ENCODE measurements at places on chromosomes 5 and 9.

DNA sequence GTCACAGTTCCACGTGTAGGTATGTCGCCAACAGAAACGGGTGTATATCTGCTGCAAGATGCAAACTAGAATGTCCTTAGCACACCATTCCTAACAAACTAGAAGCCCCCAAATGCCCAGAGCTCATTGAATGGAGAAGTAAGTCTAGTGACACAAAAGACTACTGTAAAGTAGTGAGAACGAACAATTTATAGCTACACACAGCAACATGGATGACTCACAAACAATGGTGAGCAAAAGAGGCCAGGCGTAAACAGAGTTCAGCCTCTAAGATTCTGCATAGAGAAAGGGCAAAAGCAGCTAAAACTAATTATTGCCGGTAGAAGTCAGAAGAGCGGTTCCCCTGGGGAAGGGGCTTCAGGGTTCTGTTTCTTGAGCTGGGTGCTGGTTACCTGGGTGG, 74.7 kb downstream of the AMBP start:
- DNase-seq: no peak

GRCh38 chr9:920927-921326, 55.5 kb upstream of the DMRT3 start:
- no peak for DNase-seq

GRCh38 chr5:177603631-177604030, 3.7 kb downstream of the B4GALT7 start:
- DNase-seq: no peak

DNA sequence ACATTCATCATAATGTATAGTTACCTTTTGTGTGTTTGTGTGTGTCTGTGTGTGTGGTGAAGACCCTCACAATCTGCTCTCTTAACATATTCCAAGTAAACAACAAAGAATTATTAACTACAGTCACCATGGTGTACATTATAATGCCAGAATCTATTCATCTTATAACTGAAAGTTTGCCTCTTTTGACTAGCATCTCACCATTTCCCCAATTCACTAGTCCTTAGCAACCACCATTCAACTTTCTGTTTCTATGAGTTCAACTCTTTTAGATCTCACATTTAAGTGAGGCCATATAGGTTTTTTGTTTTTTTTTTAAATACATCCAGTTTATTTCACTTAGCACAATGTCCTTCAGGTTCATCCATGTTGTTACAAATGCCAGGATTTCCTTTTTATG, 83.6 kb downstream of the SMC2 start:
- DNase-seq: no peak

DNA sequence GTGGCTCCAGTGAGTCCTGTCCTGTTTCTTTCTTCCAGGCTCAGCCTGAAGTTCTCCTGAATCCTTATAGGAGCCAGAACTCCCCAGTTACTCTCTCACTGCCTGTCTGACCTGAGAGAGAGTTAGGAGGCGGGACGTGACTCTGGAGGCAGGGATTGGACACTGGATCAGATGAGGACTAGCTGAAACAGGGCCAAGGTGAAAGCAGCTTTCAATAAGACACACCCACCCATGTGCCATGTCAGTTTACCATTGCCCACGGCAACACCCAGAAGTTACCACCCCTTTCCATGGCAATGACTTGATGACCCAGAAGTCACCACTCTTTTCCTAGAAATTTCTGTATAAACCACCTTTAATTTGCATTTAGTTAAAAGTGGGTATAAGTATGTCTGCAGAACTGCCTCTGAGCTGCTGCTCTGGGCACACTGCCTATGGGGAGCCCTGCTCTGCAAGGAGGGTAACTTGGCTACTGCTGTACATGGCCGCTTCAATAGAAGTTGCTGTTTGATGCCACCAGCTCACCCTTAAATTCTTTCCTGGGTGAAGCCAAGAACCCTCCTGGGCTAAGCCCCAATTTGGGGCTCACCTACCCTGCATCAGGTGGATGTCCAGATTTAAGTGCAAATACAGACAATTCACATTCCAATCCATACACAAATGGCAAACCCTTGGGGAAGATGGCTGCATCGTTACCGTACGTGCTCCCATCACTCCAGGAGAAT, 13.7 kb downstream of the FCN2 start:
- no peak for DNase-seq

GRCh38 chr5:113233606-113234005, 201.2 kb downstream of the TSSK1B start:
- no peak for DNase-seq

DNA sequence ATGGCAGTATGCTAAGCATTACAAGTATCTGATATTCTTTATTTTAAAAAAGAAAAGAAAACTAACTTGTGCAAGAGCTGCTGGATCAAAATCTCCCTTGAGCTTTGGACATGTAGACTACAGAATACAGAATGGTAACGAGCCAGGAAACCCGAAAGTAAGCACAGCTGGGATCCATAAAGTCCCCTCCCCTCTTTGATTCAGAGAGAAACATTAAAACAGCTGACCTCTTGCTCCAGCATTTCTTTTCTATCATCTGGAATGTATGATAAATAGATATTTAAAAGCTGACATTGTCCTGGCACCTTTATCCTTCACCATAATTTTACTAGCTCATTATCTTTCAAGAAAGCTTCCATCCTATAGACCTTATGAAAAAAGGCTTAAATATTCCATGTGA, 28.2 kb upstream of the LPAR1 start:
- no peak for DNase-seq

DNA sequence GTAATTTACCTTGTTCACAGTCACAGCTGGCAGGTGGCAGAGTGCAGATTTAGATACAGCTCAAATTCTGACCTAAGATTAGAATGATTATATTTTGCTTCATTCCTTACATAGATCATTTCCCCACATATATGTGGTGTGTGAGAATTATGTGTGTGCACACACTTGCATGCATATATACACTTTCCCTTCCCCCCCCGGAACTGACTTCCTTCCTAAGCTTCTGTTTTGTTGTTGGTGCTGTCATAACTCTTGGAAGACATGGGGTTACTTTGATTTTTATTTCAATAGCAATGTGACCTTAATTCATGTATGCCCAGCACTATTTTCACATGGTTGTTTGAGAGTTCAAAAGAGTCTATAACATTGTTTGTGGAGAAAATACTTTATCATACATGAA, 112.8 kb downstream of the CMYA5 start:
- no peak for DNase-seq

GRCh38 chr9:136803551-136804508, 3.9 kb upstream of the RABL6 start:
- no peak for DNase-seq

GRCh38 chr5:32116574-32117313, 57.4 kb downstream of the GOLPH3 start:
- DNase-seq: no peak

DNA sequence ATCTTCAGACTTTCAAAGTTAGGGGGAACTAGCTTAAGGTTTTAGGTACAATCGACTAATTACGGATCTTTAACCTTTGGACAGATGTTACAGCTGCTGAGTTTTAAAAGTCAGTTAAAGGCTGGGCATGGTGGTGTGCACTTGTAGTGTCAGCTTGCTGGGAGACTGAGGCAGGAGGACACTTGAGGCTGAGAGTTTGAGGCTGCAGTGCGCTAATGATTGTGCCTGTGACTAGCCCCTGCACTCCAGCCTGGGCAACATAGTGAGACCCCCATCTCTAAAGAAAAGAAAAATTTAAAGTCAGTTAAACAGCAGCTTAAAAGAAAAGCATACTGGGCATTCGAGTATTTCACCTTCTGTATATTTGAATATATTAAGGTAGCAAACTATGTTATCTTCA, 51.4 kb downstream of the JMY start:
- no peak for DNase-seq

GRCh38 chr5:181161534-181162175, 14.3 kb downstream of the OR2V2 start:
- DNase-seq: no peak

DNA sequence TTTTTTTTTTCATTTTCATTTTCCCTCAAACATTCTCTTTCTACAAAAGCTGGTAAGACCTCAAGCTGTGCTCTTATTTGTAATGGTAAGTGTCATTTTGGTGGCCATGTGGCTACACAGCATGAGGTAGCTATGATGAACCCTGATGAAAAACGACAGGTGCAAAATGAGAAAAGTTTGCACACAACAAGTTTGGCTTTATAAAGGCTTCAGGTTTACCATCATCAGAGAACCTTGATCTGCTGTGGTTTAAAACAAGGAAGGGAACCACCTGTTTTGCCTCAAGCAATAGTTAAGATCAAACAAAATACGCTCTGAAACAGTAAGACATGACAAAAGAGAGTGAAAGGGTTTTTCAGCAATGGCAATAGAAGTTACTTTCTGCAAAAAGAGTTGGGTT, 1124.6 kb upstream of the ACO1 start:
- DNase-seq: no peak

DNA sequence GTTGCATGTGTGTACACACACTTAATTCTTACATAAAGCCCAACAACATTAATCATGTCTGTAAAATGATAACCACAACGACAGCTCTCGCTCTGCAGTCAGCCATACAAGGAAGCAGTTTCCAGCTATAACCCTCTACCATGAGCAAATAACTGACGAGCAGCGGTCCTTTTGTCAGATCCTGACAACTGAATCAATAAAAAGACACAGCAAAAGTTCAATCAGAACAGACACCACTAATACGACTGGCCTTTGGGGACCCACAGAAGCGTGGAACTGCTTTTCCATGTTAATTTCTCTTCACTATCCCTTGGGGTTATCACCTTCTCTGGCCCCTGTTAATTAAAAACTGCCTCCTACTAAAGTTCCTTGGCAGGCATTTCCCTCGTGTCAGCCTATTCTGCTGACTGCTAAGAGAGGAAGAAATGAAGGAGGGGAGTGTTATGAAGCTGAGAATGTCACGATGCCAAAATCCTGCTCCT, 722.8 kb upstream of the GRAMD2B start:
- DNase-seq: no peak

DNA sequence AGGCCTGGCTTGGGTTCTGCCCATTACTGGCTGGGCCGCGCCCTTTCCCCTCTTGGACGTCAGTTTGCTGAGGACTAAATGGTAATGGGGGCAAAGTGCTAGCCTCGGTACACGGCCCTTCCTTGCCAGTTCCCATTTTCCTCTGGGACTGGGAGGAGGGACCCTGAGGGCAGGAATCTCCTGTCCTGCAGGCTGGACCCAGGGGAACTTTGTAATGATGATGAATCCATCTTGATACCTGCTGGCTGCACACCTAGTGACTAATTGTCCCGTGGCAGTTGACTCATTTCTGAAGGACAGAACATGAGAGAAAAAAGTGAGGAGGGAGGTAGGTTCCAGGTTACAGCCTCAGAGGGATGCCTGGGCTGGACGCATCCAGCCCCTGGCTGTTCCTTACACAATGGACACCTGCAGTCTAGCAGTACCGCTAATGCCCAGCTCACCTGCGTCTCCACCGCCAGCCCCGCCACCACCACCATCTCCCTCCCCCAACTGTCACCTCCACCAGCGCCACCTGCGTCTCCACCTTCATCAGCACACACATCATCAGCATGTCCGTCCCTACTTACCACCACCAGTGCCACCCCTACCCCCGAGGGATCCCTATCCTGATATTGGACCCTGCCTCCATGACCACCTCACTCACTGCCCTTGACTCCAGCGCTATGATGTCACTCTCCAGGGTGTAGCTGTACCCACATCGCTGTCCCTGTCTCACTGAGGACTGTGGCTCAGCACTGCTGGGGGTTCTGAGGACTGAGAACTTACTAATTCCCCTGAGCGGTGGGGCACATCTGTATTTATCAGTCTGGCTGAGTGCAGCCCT, 4.3 kb downstream of the CDHR2 start:
- no peak for DNase-seq
